Heart left ventricle (tissue), 16 donors: ENCODE measurements at places on chromosomes 7 and 10. TPM values are rescaled to one million over a fixed set of nuclear protein-coding genes. Genes with fewer than 3 reads are reported as not detected.

ZNF853 gene
- 11.9 TPM for total RNA-seq

PNLIPRP3 gene
- not detected for total RNA-seq

TMEM213 gene
- total RNA-seq = not detected

RAB19 gene
- not detected for total RNA-seq
